ENCODE measurements at places on chromosomes 7 and 10.

DNA sequence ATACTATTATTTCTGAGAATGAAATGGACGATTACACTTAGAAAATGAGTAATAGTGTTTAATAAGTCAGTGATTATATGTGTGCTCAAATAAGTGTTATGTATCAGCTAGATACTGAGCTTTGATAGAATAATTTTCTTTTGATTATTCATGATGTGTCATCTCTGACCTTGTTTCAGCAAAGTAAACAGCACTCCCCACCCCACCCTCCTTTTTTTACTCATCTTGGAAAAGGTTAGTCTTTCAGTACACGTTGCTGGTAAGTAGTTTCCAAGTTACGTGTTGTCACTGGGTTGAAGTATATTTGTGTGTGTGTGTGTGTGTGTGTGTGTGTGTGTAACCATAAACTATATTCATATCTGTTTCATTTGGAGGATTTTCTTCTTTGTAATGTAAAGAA is 84.1 kb downstream of the GNAI1 start:
- DNase-seq, result no peak

DNA sequence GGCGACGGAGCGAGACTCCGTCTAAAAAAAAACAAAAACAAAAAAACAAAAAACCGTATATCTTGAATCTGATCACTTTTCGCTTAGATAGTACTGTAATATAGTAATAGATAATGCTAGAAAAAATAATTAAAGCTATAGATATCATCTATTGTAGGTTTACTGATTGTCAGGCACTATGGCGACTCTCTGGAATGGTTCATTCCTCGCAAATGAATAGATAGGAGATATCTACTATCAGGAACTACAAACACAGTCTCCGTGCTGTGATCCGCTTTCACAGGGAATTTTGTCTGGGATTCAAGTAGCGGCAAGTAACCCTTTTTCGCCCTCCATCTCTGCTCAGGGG is 342 bp upstream of the MEIG1 start:
- DNase-seq, result no peak

DNA sequence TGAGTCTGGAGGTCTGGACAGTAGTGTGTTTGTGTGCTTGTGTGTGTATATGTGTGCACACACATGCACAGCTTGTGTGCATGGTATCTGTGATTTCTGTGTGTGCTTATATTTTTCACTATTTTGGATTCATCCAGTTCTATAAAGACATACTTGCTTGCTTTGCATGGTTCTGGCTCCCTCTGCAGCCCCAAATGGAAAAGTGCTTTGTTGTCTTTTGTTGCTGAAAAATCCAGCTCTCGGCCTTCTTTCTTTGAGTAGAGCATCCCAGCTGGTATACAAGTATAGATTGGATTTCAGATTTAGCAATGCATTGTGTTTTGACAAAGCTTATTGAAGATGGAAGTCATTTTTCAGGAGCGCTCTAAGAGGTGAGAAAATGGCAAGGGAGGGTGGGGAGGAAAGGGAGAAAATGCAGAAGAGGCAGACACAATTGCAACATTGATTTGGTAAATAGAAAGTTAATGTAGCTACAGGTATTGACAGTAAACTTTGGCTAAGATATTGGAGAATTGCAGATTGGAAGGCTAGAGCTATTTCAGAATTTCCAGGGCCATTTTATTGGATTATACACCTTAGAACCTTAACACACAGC is 333.9 kb downstream of the AUTS2 start:
- no peak for DNase-seq

DNA sequence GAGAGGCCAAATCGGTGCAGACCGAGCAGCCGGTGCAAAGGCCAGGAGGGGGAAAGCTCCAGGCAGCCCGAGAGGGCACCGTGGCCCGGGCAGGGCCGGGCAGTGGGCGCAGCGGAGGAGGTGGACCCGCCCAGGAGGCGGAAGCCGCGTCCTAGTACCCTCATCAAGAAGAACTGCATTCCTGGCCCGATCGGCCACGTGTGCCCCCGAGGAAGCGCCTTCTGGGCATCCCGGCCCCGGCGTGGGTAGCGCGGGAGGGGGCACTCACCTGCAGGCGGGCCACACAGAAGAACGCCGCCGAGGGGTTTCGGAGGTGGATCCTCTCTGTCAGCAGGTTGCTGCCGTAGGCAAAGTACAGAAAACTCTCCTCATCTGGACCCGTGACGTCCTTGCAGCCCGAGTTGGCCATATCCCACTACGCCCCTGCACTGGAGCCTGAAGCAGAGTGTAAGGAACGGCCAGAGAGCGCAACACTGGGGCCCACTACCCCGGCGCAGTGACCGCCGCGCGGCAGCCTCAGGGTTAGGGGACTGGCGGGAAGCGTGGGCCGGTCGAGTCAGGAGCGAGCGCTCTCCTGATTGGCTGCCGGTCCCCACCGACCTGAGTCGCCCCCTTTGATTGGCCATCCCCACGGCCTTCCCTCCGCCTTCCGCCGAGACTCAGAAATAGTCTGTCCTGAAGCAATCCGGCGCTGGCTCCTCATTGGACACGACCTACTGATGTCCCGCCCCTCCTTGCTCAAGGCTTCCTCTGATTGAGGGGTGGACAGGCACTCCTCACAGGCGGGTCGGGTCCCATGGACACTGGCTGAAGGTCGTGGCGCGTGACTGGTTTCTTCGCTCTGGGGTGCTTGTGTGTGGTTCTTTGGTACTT is at the start of gene GGCT:
TSS of gene GGCT (minus strand) at position 529 of the 873 bp plus-strand sequence. CDS start at position 409, 120 bp downstream.
- DNase-seq, result peak; percentile 99

- DNase-seq, result no peak
Measured at GRCh38 chr10:20407357-20407756, 489.8 kb downstream of the NEBL start.

- DNase-seq, result no peak
Measured at GRCh38 chr10:122236690-122237306, 34.3 kb upstream of the BTBD16 start.

DNA sequence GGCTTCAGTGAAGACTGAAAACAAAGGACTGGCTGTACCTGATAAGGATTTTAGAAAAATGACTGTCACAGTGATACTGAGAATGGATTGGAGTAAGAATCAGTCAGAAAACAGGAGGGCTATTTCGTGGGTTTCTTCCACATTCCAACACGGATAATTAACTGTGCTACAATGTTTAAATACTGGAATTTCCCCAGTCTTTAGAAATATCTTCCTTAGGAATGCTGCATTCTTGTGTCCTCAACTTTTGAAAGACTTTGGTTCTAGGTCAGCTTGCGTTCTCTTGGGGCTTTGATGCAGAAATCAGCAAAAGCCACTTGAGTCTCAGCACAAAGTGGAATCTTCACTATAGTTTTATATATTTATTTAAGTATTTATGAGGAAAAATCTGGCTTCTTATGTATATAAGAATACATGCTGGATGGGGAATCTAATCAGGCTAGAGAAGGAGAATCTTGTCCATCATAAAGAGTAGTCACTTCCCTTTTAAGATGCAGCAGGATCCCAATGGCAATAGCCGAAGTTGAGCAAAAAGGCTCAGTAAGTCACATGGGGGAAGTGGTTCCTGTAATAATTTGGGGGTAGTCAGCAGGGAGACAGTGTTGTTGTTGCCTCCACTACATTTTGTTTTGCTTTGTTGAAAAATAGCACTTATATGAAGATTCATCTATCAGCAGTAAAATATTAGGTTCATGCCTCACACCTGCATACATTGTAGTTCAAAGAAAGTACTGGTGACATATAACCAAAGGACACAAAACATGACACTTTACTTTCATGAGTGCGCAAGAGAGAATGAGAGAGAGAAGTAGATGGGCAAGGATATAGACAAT is 86.0 kb downstream of the CH25H start:
- no peak for DNase-seq

- DNase-seq, result no peak
Measured at GRCh38 chr7:34425194-34425593, 232.8 kb upstream of the NPSR1 start.

DNA sequence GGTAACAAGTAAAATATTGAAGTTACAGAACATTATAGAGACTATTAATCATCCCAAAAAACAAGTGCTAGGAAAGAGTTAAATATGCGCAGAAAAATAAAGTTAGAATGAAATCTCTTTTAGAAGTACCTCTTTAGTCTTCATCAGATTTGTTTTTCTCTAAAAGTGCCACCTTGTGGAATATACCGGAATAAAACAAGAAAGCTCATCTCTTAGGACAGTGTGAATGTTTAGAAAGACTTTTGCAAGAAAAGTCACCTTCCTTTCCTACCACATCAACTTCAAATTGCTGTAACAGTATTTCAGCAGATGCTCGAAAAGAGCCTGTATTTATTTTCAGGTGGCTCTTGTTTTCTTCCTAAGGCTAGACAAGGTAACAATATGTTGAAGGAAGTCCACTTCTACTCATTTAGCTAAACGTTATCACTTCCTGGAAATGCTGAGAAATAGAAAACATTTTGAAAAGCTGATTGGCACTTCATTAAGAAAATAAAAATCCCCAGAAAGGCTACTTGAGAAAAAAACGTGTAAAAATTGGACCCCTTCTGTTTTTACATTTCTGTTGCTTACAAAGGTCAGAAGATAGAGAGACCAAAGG is 19.8 kb upstream of the FAM133B start:
- no peak for DNase-seq

DNA sequence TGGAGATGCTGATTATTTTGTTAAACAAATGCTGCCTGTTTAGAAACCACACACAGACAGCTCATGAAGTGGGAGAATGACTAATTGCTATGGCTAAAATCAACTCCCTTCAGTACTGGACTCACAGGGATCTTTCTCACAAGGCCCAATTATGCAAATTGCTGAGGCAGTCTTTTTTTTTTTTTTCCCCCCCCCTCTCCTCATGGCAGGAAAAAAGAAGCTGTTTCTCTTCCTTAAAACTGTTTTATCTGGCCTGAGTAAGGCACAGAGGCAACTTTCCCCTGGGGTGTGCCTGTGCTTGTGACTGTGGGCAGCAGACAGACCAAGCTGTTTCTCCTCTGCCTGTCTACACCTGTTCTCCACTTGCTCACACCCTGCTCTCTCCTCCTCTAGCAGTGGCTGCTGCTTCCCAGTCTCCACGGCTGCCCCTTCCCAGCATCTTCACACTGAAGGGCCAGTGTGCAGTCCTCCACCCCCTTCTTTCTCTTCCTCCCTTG is 65.4 kb upstream of the STEAP1B start:
- DNase-seq, result no peak

- DNase-seq, result no peak
Measured at GRCh38 chr10:104316321-104317099, 21.8 kb downstream of the ITPRIP start.

- DNase-seq, result no peak
Measured at GRCh38 chr10:29005988-29006387, 282.9 kb upstream of the LYZL1 start.

GRCh38 chr7:132574223-132574622 is 2.0 kb downstream of the PLXNA4 start:
- no peak for DNase-seq

DNA sequence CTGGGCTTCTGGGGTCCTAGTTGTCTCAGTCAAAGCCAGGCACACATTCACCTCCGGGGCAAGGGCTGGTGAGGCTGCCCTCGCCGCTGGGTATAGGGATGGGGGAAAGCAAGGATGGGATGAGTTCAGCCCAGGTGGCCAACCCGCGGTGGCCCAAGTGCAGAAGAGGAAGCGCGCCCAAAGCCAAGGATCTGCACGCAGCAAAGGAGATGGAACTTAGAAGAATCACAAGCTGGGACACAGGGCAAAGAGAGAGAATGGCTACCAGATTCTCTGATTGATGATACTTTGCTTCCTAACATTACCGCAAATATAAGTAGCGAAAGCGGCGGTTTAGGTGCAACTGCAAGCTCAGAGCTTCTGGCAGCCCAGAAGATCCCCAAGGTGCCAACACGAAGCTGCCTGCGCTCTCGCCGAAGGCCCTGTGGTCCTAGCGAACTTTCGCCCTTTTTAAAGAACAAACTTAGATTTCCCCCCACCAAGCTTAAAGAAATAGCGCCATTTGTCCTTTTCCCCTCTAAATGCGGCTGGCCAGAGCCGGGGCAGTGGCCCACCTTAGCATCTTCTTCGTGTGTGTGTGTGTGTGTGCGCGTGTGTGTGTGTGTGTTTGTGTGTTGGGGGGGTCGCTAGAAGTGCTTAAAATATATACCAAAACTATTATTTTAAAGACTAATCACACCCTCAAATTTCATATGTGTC is 927 bp upstream of the MKX start:
- peak; percentile 60 for DNase-seq

DNA sequence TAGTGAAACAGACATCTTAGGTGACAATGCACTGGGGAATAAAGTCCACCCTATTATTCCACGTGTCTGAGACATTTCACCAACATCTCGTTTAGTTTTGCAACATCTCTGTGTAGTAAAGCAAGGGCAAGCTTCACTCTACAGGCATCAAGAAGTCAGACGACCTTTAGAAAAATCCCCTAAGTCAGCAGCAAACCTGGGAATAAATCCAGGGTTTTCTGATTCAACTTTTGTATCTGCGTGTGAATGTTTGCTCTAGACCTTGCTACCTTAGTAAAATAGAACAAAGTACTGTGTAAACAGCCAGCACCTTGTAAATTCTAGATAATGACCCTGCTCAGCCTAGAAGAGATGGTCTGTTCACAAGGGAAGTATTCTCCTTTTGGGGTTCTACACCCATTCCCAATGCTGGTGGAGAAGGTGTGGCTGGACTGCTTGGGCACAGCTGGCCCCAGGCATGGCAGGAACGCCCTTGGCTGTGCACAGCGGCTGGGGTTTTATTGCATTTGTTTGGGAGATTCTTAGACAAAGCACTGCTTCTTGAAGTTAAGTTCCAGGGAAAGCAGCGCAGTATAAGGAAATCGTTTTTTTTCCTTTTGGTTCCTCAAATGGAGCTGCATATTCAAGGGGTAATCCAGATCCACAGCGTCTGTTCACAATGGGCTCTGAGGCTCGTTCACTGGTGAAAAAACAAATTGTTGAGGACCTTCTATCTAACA is 38.3 kb upstream of the GALNTL5 start:
- DNase-seq, result no peak

GRCh38 chr10:87918254-87918859 is 54.9 kb downstream of the PTEN start:
- no peak for DNase-seq

DNA sequence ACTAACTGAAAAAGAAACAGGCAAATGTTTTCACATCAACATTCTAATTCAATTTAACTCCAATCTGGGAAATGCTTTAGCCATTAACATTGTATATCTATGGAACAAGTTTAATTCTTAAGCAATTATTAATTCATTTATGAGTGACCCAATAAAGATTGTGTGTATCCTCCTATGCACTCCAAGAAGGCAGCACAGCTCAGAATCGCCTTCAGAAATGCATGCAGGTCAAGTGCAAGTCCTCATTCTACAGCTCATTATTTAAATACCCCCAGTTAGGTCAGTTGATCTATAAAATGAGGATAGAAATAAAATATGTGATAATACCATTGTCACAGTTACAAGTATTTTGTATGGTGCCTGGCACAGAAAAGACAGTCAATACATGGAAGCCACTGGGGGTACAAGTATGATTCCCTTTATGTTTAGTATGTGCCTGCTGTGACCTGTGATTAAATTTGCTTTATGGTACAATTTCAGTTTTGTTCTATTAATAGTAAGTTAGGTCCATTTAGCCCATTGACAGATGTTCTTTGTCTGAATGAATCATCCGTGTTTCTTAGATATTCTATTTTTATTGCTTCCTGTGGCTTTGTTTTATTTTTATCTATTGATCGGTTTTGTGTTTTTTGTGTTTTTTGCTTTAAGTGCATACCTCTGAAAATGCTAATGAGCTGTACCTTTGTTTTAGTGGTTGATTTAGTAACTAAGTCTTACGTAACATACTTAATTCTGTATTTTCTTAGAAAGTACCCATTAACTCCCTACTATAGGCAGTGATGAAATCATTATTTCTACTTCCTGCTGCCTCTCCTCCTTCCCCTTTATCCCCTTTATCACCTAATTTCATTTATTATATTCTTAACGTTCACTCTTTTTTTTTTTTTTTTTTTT is 42.8 kb downstream of the CPXM2 start:
- DNase-seq, result no peak

- DNase-seq, result no peak
Measured at GRCh38 chr10:60042262-60042661, 135.9 kb upstream of the CCDC6 start.

- no peak for DNase-seq
Measured at GRCh38 chr10:76398043-76398710, 966.8 kb downstream of the LRMDA start.
